Heart right ventricle (tissue), 16 donors: ENCODE measurements at places on chromosomes 13 and 19. TPM values are rescaled to one million over a fixed set of nuclear protein-coding genes. Genes with fewer than 3 reads are reported as not detected.

DNA sequence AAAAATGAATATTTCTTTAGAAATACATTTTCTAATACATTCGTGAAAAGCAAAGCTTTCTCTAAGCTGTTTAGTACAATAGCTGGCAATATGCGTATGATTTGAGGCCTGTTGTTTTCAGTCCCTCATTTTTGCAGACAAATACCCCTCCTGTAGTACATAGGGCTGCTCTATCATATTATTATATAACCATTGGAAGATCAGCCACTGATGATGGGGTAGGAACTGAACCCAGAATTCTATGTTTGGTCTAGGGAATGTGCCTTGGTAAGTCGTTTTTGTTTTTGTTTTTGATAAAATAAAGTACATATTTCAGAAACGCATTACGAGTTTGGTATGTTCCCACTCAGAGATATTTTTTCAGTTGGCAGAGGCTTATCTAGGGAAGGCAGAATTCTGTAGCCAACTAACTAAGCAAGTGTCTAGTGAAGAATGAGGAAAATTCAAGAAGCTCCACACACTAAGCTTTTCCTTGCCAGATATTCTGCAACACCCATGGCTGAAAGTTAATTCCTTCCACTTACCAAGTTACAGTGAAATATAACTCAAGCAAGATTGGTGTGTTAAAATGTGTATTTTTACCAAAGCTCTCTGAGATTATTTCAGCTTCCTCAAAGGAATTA, 656.9 kb upstream of the MIR17HG start:
- DNase-seq: no peak

DNA sequence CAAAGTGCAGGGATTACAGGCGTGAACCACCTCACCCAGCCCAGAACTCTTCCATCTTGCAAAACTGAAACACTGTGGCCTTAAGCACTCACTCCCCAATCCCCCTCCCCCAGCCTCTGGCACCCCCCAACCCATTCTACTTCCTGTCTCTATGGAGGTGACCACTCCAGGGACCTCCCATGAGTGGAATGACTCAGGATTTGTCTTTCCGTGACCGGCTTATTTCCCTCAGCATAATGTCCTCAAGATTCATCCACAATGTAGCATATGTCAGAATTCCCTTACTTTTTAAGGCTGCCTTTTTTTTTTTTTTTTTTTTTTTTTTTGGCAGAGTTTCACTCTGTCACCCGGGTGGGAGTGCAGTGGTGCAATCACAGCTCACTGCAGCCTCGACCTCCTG, 3.6 kb upstream of the F2RL3 start:
- DNase-seq: no peak

Gene MEF2B
- total RNA-seq: 0.34 TPM

DNA sequence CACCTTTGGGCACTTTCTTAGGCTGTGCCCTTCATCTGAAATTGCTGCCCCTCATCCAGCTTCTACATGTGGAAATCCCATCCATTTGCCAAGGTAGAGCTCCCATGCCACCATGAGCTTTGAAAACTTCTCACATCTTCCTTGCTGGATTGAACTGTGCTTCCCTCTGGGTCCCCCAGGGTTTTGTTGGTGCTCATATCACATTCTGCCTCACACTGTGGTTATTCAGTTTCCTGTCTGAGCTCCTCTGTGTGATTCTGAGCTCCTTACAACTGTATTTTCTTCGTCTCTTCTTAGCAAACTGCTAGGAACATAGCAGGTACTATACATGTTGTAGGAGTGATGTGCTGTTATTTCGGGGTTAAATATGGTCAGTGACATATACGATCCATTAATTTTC, 74.9 kb upstream of the KL start:
- no peak for DNase-seq

GRCh38 chr13:22735011-22735995, 445.5 kb upstream of the SGCG start:
- DNase-seq: no peak

- DNase-seq: no peak
Observed at GRCh38 chr19:28577233-28577632, 635.7 kb downstream of the UQCRFS1 start.

Gene ZNF419
- 5.4 TPM for total RNA-seq

DNA sequence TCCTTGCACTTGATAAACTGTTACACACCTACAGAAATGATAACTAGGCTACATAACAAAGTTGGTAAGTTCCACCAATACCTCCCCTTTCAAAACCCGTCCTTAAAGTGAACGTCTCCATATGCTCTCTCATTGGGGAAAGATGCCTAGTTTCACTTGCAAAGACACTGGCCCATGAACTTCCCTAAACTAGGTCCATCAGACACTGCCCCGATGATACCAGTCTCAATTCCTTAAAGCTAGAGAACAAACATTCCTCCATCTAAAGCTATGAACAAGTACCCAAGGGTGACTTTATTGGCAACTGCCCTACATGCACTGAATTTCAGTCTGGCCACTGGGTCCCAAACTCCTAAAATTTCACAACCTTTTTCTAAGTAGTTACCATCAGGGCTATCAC, 39.9 kb downstream of the FOXO1 start:
- no peak for DNase-seq

Gene BEST2
- not detected for total RNA-seq

Gene TM9SF2
- total RNA-seq: 63.9 TPM

- DNase-seq: peak; percentile 68
Observed at GRCh38 chr13:41562083-41562482, 104.7 kb downstream of the RGCC start.

Gene HRC
- 1,382 TPM for total RNA-seq

DNA sequence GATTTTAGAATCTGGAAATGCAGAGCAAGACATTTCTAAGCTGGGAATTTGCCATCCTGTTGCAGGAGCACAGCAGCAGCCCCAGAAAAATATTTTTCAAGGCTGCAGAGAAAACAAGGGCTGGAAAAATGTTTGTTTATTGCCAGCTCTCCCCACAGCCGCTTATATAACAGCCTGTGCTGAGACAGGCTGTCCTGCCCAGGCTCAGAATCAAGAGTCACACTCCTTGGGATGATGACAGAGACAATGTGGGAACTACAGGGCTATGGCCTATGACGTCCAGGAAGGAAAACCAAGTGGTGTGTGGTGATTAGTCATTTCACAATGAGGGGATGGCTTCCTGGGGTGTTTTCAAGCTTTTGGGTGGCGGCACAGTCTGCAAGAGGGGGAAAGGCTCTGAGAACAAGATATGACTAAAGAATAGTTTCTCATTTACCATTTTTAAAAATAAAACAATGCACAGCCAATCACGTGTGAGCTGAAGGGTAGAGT, 136.3 kb upstream of the SERP2 start:
- peak; percentile 32 for DNase-seq

- DNase-seq: peak; percentile 94
Observed at GRCh38 chr19:52942386-52943133, 19.3 kb upstream of the ZNF888 start.

DNA sequence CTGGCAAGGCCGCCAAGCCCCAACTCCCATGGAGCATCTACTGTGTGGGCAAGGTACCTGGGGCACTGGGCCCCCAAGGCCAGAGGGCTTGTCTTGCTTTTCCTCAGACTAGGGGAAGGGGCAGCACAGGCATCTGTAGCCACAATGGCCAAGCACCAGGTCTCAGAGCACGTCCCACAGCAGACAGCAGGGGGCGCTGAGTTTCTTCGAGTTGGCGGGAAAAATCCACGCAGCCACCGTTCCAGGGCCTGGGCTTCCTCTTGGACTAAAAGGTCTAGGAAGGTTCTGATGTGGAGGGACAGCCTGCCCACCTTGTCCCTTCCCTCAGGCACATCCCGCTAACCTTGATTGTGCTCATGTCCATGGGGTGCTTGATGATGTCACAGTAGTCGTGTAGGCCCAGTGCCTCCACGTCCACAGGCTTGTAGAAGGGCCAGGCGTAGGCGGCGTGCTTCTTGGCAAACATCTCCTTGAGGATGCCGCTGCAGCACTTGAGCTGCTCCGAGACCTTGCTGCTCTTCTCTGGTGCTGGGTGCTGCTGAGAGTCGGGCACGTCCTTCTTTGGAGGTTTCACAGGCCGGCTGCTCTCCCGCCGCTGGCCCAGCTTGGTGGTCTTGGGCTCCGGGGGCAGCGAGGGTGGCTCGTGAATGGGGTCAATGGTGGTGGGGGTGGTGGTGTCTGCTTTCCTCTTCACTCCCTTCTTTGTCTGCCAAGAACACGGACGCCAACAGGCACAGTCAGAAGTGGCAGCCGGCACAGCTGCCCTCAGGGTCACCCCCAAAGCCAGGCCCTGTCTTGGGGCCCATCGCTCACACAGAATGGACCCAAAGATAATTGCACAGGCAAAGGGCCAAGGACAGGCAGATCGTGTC, 32.0 kb upstream of the EPHX3 start:
- peak; percentile 75 for DNase-seq

GRCh38 chr19:42234364-42234763, 8.0 kb downstream of the GSK3A start:
- DNase-seq: no peak

DNA sequence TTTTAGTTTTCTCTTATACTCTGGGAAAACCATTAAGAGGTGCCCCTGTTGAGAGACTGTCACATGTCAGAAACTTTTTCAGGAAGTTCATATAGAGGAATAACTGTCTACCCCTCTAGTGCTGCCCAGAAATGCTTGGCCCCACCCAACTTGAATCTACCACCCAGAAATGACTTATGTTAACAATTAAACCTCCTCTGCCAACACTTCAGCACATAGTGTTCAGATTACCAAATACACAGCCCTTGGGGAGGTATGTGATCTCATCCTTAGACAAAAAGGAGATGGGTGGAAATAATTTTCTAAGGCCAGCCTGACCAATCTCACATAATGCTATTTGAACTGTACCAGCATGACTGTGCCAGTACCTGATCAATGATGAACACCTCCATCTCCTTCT, 35.6 kb downstream of the CCDC169 start:
- no peak for DNase-seq

DNA sequence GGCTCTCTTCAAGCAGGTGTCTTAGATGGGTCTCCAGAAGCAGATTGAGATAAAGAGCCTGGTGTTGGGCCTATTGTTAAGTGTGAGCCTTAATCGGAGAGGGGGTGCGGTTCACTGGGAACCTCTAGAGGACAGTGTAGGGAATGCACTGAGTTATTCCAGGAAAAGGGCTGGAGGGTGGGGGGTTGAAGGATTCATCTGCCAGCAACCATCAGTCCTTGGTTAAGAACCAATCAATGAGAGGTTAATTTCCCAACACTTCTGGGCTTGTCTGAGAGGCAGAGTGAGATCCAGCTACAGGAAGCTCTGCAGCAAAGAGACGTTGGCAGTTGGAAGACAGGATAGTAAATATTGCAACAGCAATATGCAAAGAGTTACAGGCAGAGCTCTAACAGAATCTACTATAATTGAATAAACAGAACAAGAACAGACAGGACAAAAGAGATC, 28.7 kb downstream of the CYP4F2 start:
- peak; percentile 15 for DNase-seq

Gene CEACAM4
- total RNA-seq: 0.23 TPM

DNA sequence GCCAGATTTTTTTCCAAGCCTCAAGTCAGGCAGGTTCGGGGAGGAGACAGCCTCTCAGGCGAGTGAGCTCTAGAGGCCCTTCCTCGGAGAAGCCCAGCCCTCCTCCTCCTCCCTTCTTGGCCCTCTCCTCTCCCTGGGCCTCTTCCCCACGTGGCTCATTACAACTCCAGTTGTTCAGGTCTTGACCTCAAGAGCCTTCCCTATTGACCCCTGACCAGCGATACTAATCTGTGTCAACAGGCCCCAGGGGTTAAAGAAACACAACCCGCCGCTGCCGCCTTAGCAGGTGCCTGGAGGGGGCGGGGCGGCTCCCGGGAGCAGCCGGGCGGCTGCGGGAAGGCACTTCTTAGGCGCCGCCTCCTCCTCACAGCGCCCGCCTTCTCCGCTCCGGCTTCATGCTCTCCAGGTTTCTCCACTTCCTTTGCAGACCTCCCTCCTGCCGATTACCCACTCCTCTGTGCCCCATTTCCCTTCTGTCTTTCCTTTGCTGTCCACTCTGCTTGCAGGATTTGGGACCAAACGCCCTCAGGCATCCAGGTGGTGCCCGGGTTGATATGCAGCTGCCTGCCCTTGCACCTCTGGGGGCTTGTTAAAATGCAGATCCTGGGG, 51.0 kb downstream of the LYL1 start:
- no peak for DNase-seq

Gene WDR88
- total RNA-seq: not detected

DNA sequence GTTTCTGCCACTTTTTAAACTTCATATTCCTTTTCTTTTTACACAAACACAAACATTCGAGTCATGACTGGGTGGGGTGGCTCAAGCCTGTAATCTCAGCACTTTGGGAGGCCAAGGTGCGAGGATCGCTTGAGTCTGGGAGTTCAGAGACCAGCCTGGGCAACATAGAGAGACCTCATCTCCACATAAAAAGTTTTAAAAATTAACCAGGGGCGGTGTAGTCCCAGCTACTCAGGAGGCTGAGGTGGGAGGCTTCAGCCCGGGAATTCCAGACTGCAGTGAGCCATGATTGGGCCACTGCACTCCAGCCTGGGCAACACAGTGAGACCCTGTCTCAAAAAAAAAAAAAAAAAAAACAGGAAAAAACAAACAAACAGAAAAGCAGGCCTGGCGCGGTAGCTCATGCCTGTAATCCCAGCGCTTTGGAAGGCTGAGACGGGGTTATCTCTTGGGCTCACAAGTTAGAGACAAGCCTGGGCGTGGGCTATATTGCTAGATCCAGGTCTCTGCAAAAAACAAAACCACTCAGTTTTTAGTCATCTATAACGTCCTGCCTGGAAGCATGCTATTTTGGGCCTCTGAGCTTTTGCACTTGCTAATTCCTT, 583 bp upstream of the BAX start:
- DNase-seq: no peak

Gene RCBTB2
- 12.0 TPM for total RNA-seq

- DNase-seq: no peak
Observed at GRCh38 chr13:75792526-75793187, 156.5 kb downstream of the LMO7 start.

Gene CAMSAP3
- 0.15 TPM for total RNA-seq

- DNase-seq: no peak
Observed at GRCh38 chr19:1274081-1274851, 1.1 kb upstream of the FAM174C start.

DNA sequence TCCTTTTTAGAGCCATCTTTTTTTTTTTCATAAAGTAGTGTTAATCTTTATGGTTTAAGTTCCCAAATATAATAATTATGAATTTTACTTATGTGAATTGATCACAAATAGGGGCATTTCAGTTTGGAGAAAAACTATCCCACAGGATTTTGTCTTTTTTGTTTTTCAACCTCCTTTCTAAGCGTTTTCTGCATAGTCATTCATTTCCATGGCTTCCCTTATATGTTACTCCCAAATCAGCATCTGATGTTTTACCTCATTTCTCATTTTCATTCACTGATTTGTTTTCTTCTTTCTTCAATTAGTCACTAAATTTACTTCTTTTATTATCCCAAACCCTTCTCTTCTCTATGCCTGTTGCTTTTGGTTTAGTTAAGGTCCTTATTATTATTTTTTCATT, 24.7 kb downstream of the PDS5B start:
- no peak for DNase-seq

Gene SBK2
- total RNA-seq: 1.8 TPM

DNA sequence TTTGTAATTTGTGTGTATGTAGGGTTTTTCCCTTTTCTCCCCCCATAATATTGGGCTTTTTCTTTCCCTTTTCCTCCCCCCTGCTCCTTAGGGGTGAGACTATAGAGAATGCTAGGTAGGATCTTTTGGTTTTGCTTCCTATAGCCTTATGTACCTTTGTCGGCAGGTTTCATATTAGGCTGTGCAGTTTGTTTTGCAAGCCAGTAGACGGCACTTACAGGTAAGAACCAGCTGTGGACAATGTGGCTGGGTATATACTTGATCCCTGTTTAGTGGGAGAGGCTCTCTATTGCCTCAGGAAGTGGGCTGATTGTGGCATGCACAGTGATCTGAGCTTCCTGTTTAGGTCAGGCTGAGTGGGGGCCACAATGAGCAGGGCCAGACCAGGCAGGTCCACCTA, 359.2 kb upstream of the OBI1 start:
- DNase-seq: no peak
